AML-193 (cell line): ENCODE measurements at places on chromosomes 1 and 21.
A peak's percentile ranks its signal among the peaks of the same experiment; 100 is the strongest.

- DNase-seq = no peak
Observed at GRCh38 chr1:27383039-27383605, at the start of gene CD164L2. TSS of gene CD164L2 (minus strand) at chr1:27383333. CDS start at chr1:27383239, 94 bp downstream.

DNA sequence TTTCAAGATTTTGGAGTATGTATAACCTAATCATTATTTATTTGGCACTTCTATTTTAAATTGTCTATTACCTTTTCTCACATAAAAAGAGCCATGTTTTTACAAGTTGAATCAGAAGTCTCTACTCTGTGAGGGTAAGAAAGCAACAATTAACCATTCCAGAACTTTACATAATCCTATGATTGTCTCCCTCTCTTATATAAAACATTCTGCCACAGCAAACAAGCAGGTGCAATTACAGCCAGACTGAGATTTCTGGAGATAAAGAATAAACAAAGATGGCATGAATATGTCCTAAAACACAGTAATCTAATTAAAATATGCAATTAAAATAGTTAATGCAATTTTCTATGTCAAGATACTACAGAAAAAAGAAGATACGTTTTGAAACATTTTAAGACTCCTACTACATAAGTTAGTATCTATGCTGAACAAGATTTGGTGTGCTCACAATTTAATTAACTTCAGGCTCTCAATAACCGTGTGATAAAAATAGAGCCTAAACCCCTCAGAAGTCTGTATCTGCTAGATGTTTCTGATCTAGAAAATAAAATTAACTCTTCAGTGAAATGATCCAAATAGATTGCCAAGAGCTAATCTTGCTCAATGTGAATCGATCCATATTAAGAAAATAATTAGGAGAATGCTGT, 13.7 kb upstream of the TMPRSS15 start:
- no peak for DNase-seq

DNA sequence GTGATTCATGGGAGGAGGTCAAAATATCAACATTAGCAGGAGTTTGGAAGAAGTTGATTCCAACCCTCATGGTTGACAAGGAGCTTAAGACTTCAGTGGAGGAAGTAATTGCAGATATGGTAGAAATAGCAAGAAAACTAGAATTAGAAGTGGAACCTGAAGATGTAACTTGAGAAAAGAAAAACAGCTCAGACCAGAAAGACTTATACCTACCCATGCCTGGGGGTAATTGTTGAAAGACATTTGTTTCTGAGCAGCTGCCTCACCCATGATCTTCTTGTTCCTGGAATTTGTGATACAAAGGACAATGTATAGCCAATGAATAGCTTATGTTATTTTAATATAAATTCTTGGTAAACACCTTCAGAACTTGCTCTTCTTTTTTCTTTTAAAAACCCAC, 128.6 kb downstream of the LRIG2 start:
- DNase-seq = no peak

GRCh38 chr1:37995751-37996345, 6.0 kb upstream of the SF3A3 start:
- DNase-seq = no peak

DNA sequence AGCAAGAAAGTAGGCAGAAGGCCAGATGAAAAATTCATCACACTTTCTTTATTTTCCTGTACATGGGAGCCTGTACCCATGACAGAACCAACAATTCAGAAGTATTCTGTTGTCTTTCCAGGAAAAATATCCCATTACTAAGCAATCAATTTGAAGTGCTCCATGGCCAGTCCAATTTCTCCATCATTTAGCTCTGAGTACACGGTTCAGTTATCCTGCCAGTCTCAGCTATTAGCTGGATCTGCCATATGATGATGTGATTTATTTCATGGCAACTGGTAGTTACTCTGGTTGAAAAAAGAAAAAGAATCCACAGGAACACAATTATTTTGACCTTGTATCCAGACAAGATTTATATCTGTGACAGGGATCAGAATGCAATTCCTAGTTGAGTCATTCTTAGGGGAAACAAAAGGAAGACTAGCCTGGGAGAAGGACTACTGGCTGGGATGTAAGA, 70.6 kb upstream of the GORAB start:
- DNase-seq = no peak

- DNase-seq = no peak
Observed at GRCh38 chr1:73218995-73219546, 936.7 kb upstream of the NEGR1 start.

DNA sequence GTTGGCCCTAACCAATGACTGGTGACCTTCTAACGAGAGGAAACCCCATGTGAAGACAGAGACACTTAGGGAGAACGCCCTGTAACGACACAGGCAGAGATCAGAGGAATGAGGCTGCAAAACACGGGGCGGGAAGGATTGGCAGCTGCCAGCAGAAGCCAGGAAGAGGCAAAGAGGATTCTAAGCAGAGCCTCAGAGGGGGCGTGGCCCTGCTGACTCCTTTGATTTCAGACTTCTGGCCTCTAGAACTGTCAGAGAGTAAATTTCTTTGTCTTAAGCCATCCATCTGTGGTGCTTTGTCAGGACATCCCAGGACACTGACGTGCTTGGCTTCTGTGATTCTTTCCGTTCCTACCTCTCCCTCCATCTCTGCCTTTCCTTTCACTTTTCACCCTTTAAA, 79.3 kb downstream of the SH3BGR start:
- DNase-seq = no peak

- DNase-seq = peak; percentile 70
Observed at GRCh38 chr21:29287383-29287782, 11.3 kb upstream of the BACH1 start.

- DNase-seq = no peak
Observed at GRCh38 chr1:76303340-76303717, 228.8 kb downstream of the ST6GALNAC3 start.

DNA sequence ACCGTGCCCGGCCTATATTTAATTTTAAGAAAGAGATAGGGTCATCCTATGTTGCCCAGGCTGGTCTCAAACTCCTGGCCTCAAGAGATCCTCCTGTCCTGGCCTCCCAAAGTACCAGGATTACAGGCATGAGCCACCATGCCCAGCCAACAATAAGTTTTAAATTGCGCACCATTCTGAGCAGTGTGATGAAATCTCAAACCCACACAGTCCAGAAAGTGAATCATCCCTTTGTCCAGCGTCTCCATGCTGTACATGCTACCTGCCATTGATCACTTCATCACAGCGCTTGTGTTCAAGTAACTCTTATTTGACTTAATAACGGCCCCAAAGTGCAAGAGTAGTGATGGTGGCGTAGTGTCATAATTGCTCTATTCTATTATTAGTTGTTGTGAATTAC, 75.4 kb downstream of the APP start:
- no peak for DNase-seq

GRCh38 chr1:212149566-212149965, 114.0 kb downstream of the DTL start:
- DNase-seq = no peak

DNA sequence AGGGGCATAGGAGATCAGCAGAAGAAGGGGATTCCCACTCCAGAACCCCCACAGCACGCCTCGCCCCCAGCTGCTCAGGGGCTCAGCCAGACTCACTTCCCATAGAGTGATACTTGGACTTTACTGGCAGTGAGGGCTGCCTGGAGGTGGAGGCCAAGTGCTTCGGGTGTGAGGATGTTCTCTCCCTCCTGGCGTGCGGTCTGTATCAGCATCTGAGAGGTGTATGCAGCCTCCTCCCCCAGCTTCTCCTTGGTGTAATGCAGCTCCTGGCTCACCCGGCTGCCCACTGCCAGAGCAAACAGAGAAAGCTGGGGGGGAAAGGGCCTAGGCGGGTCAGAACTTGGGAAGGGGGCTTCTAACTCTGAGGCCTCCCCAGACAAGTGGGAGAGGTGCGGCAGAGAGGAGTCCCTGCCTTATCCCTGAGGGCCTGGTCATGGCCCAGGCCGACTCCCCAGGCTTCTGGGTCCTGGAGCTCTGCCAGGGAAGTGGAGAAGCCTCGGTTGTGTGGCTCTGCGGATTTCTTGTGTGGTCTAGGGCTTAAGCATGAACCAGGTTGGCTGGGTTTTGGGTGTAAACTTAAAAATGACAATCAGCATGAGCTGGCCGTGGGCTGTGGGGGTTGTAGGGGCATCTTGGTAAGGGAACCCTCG, 10.9 kb downstream of the PTCH2 start:
- DNase-seq = no peak

- no peak for DNase-seq
Observed at GRCh38 chr1:66532798-66533783, 862 bp upstream of the SGIP1 start.
